Spleen (tissue), 13 donors: ENCODE measurements at places on chromosomes 11 and 22. TPM values are rescaled to one million over a fixed set of nuclear protein-coding genes. Genes with fewer than 3 reads are reported as not detected.
A peak's percentile ranks its signal among the peaks of the same experiment; 100 is the strongest.

DNA sequence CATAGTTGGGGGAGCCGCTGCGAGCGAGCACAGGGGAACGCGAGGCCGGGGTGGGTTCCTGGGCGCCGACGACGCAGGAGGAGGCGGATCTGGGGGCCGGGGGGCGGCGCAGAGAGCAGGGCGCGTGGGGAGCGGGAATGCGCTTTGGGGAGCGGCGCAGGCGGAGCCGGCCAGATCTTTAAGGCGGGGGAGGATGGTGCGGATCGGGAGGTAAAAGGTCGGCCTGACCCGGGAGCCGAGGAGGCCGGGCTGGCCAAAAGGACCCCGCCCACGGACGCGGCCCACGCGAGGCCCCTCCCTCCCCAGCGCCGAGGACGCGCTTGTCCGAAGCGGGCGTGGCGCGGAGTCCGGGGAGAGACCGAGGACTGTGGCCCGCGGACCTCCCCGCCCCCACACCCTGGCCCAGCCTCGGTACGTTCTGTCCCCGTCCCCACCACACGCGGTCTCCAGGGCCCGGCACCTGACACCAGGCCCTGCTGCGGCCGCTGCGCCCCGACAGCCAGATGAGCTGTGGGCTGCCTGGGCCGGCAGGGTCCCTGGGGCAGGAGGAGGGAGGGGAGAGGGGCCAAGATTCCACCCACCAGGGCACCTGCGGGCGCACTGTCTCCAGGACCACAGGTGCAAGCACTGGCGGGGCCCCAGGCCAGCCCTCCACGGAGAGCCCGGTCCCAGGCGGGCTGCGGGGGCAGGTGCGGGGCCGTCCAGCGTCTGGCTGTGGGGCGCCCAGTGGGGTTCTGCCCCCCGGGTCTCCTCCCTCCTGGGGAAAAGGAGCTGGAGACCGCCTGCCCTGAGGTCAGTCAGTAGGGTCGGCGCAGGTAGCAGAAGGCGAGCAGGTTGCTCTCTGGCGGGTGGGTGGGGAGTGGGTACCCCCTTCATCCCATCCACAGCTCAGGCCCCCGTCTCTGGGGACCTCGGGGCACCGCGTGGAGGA lies 10.9 kb downstream of the PIM3 start:
- DNase-seq: peak; percentile 94

GRCh38 chr11:117591316-117592039 lies 205.5 kb downstream of the DSCAML1 start:
- DNase-seq: no peak

DNA sequence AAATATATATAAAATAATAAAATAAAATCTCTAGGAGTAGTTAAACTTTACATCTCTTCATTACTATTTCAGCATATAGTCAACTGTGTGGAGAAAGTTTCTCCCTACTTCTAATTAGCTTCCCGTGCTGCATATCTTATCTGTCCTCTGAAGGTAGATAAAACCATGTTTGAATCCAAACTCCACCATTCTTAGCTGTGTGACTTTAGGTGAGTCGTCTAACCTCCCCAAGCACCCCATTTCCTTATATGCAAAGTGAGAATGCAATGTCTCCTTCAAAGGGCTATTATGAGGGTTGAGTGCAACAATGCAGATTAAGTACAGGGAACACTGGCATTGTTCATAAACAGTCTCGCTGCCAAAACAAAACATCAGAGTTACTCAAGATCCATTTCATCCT lies 80.8 kb upstream of the DRD2 start:
- DNase-seq: no peak

GRCh38 chr22:25131198-25131887 lies 68.3 kb upstream of the CRYBB3 start:
- no peak for DNase-seq

- DNase-seq: no peak
Observed at GRCh38 chr11:103703437-103703836, 333.0 kb upstream of the DDI1 start.

DNA sequence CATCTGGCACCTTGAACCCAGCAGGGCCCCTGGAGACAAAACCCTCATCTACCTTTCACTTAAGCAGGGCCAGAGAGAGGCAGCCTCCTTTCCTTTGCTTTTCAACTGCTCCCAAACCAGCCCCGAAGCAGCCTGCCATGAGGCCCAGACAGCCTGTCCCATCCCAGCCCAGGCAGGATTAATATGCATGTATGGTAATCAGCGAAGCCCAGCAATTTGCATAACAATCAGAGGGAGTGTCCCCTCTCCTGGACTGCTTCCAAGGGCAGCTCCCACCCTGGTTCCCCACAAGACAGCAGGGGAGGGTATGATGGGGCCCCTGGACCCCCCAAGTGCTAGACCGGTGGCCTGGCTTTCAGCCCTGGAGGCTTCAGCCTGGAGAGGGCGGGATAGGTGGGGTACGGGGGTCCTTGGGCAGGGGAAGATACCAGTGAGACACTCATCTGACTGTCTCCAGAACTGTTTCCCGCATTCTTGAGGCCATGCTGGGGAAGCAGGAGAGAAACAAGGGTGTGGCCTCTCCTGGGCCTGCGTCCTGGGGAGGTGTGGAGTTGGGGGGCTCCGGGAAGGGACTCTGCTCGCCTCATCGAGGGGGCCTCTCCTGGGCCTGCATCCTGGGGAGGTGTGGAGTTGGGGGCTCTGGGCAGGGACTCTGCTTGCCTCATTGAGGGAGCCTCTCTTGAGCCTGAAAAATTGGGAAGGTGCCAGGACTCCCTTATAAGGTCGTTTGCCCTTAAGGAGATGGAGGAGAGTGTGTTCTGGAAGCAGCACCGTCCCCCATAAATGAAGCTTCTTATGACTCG lies 93.2 kb upstream of the PRR5 start:
- no peak for DNase-seq

APOA5 gene
- polyA plus RNA-seq: not detected

DNA sequence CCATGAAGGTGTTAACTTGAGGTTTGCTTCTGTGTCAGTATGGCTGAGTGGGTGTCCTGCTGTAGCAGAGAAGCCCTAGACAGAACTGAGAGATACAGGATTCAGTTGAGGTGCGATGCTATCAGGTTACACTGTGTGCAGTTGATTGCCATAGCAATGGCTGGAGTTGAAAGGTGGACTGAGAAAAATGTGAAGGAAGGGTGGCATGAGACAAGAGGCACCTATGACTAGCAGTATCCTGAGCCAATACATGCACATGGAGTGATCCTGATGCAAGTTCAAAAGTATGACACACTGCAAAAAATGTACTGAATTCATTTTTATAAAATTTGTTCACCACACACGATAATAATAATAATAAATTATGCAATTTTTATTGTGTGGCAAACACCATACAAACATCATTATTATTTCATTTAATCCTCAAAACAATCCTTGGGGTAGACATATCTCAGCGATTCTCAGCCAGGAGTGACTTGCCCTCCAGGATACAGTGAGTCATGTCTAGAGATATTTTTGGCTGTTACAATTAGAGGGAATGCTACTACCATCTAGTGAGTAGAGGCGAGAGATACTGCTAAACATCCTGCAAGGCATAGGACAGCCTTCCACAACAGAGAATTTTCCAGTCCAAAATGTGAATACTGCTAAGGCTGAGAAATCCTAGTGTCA lies 3.9 kb upstream of the PIWIL4 start:
- no peak for DNase-seq
